ENCODE measurements at places on chromosomes 1 and 21.

- DNase-seq: no peak
These were observed 28.6 kb upstream of the PIGC start for GRCh38 chr1:172472495-172472894.

DNA sequence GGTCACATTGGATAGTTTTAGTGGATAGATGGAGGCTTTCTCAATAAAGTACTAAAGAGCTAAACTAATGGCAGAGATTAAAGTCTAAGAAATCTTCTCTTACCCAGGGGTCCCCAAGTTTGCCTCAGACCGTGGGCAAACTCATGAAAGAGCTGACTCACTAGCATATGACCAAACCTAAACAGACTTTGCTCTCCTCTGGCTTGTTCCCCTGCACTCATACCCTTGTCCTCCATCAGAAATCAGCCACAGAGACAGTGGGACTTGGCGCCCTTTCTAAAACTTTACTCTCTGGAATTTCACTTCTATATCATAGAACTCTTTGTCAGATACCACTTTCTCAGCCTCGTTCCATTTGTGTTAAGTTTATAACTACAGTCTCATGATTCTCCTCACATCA is 17.0 kb upstream of the HSD3B2 start:
- no peak for DNase-seq

- DNase-seq: no peak
These were observed 180.1 kb downstream of the CAMTA1 start for GRCh38 chr1:6965083-6965934.

DNA sequence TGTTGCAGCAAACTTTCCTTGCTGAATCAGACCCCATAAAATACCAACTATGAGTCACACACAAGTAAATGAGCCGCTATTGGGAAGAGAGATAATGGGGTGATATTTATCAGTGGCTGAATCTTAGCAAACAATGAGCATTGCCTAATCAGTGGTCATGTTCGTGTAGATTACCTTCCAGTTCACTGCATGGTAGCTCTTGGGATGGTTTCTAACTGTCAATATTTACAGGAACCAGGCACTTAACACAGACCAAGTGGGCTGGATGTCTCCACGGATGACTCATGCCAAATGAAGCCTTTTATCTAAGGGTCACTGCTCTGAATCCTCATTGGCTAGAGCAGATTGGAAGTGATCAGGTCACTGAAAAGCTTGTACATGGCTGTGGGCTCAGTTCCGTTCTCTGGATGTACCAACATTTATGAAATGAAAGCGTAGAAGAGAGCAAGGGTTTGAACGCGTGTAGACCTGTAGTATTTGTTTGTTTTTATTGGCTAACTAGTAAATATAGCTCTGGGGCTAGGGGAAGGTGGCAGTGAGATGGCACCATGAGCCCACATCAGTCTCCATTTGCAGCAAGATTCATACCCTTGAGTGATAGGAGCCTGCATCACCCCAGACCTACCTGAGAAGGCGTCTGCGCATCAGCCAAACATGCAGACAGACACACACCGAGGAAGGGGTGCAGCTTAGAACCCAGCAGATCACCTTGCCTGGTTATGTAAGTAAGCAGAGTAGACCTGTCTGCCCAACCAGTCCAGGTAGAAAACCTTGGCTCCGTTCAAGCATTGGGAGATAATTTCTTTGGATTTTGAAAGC is 153.3 kb downstream of the TOMM20 start:
- DNase-seq: no peak

- no peak for DNase-seq
These were observed 203.9 kb downstream of the HIVEP3 start for GRCh38 chr1:41714638-41715389.

GRCh38 chr1:59687081-59687480 is 127.7 kb upstream of the HOOK1 start:
- no peak for DNase-seq
